ENCODE measurements at places on chromosomes 4 and X.

- no peak for DNase-seq
These were observed 96.0 kb downstream of the TENM3 start for GRCh38 chr4:182339221-182339641.

DNA sequence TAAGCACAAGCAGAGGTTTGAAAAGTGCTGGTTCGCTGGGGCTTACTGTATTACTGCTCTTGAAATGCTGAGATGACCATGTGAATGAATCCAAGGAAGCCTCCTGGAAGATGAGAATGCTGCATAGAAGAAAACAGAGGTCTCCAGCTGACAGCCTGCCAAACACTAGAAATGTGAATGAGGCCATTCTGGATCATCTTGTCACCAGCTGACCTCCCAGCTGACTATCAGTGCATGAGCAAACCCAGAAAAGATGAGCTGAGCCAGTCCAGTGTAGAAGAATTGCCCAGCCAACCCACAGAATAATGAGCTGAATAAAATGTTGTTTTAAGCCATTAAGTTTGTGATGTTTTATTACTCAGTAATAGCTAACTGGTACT is 49.1 kb upstream of the DYNLT3 start:
- DNase-seq: no peak

DNA sequence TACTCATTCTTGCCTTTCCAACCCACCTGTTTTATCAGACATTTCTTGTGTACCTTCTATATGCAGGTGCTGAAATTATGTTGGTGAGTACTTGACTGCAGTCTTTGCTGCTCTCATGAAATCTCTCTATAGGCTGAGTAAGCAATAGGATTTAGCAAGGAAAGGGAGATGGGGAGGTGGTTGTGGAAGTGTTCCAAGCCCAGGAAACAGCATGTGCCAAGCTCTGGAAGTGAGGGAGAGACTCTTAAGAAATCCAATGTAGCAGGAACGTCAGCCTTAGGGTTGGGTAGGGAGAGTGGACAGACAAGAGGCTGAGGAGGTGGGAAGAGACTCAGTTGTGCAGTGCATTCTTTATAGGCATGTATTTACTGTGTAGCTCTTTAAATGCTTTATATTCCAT is 5.6 kb downstream of the SEPTIN11 start:
- peak; percentile 94 for DNase-seq

DNA sequence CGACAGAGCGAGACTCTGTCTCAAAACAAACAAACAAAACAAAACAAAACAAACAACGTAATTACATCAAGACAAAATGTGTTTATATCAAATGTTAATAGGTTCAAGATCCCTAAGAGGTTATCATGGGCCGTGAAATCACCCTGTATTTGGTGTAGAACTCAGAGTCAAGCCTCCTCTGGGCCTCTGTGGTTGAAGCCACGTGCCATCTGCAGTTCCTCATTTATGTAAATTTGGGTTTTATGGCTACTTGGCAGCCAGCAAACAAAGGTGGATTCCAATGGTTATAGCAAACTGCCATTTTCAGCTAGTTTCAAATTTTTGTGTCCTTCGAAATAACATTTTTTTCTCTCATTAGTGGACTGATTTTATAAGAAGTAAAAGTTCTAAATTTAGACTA is 16.4 kb downstream of the NSDHL start:
- no peak for DNase-seq

DNA sequence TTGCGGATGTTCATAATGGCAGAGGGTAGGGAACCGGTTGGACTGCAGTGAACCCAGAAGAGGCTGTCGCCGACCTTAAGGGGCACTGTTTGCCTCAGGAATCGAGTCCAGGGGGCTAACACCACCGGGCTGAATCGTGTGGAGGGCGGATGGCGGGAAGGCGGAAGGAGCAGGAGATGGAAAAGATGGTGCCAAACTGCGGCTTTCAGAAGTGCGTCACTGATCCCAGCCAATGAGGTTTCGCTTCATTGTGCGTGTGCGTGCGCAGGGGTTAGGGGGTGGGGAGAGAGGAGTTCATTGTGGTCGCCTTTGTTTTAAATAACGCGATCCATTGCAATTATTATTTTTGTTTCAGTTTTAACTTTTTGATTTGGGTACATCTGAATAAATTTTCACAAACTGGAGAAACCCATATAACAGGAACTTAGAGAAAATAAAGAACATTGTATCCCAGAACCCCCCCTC is at the start of gene NAA11:
TSS of gene NAA11 (minus strand) at position 198 of the 465 bp plus-strand sequence. CDS start at position 14, 184 bp downstream.
- DNase-seq: no peak
